ENCODE measurements at places on chromosomes 1 and 21.

GRCh38 chr1:233897325-233898162 lies 6.9 kb upstream of the SLC35F3 start:
- DNase-seq, result no peak

- DNase-seq, result peak; percentile 49
Observed at GRCh38 chr21:35138665-35139381, 89.7 kb upstream of the RUNX1 start.

DNA sequence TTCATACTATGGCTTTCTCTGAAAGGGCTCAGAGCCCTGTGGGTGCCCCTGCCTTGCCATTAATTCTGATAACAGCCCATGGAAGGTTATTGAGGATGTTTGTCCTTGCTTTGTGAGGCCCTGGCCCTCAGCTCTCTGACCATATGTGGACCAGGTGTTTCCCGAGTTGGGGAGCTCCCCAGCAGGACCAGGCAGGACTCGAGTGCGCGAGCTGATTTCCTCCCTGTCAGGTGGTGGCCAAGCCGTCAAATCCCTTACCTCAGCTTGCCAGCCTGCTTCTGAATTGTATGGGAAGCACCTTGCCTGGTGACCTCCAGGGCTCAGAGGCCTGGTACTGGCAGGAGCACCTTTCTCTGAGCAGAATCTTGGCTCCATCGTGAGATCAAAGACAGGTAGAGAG lies 17.9 kb upstream of the SDE2 start:
- DNase-seq, result no peak

DNA sequence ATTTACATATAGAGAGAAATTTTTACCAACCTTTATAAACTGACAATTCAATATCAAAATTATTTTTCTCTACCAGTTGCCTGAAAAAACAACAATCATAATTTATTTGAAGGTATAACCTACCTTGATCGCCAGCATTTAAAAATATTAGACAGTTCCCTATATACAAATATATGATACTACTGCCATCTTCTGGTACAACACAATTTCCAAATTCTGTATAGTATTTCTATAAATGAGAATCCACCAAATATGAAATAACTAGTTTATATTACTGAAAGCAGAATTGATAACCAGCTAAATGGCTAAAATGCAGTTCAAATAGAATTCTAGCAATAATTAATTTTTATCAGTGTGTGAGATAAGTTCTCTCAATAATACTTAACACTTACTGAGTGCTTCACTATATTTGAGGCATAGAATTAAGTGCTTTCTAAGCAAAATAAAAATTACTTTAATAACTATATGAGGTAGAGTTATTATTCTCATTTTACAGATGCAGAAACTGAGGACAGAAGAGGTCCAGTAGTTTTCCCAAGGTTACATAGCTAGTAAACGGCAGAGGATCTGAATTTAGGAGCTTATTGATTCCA lies 75.6 kb downstream of the PIGK start:
- peak; percentile 14 for DNase-seq

DNA sequence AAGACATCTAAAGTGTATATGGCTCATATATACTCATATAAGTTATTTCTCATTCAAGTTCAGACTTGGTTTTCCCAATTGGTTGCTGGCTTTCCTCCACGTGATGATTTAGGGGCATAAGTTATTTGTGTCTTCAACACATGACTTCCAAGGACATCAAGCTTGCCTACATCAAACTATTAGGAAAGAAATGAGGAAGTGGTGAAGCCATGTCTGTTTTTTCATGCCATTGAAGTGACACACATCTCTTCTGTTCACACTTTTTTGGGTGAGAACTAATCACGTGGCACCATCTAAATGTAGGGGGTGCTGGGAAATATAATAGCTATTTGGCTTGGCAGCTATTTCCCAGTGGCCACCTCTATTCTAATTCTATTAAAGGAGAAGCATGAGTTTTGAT lies 282.1 kb downstream of the OMA1 start:
- DNase-seq, result no peak

- DNase-seq, result no peak
Observed at GRCh38 chr1:244090645-244091044, 39.6 kb downstream of the ZBTB18 start.

DNA sequence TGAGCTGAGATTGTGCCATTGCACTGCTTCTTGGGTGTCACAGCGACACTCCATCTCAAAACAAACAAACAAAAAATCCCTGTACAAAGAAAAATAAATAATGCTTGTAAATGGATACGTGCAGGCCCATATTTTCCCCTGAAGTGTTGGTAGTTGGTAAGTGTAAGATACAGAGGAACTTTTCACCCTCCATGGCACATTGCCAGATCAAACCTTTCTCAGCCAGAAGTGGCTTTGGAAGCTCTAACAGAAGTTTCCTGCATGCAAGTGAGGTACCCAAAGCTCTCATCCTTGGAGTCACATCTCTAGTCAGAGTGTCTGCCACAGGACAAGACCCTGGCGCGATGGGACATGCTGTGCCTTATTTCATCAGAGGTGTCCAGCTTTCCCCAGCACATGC lies 7.3 kb downstream of the NDUFV3 start:
- no peak for DNase-seq

- DNase-seq, result no peak
Observed at GRCh38 chr1:52191395-52191965, 49.6 kb downstream of the ZFYVE9 start.

- no peak for DNase-seq
Observed at GRCh38 chr1:178928041-178928440, 57.2 kb upstream of the ANGPTL1 start.

- no peak for DNase-seq
Observed at GRCh38 chr1:9459816-9460407, 79.4 kb upstream of the SLC25A33 start.

DNA sequence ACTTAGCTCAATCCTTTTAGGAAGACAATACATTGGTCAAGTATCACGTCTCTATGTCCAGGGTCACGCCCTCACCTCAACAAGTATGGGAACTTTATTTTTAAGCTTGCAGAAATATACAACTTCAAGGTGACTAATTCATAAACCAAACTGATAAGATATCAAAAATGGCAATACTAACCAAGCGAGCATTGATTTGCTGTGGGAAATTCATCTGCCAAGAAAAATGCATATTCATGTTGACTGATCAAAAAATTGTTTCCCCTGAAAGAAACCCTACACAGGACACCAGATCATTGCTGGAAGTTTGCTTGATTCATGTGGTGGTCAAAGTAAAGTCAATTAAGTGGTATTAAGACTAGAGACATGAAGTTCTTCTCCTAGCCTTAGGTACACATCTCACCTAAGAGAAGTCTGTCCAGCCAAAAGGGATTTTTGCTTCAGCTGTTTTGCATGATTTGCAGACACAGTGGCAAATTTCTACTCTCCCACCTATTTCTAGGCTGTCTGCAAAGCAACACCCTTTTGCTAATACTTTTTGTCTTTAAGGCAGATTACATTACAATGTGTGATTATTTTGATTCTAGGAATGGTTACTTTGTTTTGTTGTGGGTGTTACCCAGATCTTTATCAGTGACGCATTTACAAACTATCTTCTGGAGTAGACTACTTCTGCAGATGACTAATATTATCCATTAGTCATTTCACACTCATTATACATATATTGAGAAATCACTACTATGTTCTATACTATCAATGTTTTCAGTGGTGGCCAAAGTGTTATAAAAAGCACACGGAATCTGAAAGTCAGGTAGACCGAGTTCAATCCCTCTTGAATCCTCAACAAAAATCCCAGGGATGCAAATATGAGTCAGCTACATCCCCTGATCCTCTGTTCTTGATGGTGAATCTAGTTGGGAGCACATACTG lies 12.4 kb downstream of the SAMSN1 start:
- DNase-seq, result peak; percentile 95

DNA sequence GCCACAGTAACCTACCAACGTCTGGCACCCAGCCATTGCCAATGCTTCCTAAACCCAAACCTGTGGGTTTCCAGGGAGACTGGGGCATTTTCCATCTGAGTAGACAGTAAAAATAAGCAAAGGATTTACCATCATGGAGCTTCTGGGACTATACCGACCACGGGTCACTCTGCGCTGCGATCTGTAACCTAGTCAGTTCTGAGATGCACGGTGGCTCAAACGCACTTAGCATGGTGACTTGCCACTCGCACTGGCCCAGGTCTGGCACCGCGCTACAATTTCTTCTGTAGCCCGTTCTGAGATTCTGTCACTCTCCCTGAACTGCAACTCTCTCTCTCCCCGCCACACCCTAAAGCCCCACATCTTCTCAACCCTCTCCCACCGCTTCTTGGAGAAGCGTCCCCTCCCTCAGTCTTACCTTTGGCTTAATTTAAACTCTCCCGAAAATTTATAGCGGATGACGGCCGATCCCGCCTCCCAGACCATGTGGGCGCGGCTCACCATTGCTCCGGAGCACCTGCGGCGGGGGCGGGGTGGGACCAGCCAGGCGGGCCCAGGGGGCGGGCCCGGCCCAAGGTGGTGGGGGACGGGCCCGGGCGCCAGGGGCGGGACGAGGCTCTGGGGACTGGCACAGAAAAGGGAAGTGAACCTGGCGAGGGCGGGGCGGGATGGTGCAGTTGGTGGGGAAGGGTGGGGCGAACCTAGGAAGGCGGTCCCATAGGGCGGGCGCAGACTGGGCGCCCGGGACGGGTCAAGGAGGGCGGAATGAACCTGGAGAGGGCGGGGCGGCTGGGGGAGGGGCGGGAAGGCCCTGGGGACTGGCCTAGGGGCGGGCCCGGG lies 493 bp upstream of the MAP3K21 start:
- peak; percentile 95 for DNase-seq

DNA sequence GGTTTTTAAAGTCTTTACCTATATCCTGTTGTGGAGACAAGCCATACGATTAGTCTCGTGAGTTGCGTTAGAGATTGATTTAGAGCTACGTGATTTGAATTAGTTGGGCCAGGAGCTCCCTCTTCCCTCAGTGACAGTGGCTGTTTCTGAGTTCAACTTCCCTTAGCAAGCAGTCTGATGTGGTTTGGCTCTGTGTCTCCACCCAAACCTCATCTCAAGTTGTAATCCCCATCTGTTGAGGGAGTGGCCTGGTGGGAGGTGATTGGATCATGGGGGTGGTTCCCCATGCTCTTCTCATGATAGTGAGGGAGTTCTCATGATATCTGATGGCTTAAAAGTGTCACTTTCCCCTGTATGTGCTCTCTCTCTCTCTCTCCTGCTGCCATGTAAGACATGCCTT lies 192.9 kb upstream of the PTGFR start:
- DNase-seq, result no peak

GRCh38 chr1:22142315-22143064 lies 407 bp downstream of the WNT4 start:
- no peak for DNase-seq

DNA sequence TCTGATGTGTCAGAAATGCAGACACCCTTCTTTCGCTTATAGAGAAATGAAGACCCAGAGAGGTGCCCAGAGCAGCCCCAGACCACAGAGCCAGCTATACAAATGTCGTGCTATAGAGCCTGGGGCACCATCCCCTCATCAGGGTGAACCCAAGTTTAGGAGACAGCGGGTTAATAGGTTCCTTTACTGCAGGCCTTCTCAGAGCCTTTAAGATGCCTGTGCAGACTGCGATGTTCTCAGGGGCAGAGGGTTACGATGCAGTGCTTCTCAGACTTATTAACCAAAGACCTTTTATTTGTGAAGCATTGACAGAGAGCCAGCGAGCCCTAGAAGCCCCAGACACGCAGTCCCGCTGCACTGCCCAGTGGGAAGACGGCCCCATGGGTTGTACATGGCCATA lies 46.9 kb downstream of the STPG1 start:
- DNase-seq, result no peak

GRCh38 chr1:24003331-24003972 lies 23.3 kb upstream of the SRSF10 start:
- DNase-seq, result no peak

- DNase-seq, result no peak
Observed at GRCh38 chr1:81505831-81506230, 294.9 kb upstream of the ADGRL2 start.

DNA sequence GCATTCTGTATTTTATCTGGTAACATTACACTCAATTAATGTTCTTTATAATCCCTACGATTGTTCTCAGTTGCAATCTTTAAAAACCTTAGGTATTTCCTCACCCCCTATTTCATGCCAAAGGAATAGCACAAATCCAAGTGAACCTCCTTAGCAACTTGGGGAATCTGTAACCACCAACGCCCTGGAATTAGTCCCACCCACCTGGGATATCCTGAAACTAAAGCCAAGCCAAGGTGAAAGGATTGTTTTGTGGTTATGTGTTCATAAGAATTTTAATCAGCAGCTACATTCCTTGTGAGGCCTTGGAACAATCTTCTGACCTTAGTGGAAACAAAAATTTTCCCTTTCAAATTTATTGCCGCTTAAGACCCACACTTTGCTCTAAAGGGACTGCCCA lies 908.7 kb downstream of the TTLL7 start:
- no peak for DNase-seq

DNA sequence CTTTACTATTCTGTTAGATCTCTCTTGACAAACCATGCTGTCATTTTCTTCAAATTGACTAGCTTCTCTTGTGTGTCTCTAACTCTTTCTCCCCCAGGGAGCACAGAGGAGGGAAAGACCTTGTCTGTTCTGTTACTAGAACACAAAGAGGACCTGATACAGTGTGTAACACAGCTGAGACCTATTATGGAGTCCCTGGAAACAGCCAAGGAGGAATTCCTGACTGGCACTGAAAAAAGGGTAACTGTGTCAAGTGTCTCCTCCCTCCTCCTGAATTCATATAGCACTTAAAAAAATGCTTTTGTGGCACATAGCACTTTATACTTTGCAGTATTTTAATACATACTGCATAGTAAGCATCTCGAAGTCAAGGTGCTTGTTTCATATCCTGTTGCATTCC lies 50.6 kb downstream of the ZBTB40 start:
- DNase-seq, result no peak

- DNase-seq, result peak; percentile 57
Observed at GRCh38 chr1:6343506-6344405, 49.8 kb downstream of the ACOT7 start.

GRCh38 chr1:177809819-177810218 lies 160.0 kb downstream of the SEC16B start:
- DNase-seq, result no peak

GRCh38 chr1:54335011-54335754 lies 71.0 kb downstream of the SSBP3 start:
- DNase-seq, result no peak

DNA sequence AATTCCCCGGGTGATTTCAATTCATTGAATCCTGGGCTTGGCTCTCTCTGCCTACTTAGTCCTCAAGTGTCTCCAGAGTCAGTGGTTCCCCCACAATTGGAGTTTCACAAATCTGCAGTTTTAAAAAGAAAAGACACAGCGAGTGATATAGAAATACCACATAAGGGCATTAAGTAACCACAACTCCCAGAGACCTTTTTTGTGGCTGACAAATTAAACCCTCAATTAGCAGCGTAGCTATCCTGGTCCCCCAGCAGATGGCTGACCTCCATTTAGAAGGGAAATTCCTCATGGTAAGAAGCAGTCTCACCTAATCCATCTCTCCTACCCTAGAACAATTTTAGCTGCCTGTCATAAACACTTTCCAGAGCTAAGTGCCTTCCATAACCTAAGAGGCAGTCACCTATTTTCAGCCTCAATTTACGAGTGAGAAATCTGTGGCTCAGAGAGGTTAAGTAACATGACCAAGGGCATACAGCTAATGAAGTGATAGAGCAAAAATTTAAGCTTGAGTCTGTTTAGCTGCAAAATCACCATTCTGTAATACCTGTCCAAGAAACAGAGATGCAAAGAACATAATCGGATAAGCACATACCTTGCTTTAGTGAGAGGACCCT lies 56.0 kb upstream of the NBPF3 start:
- DNase-seq, result no peak

- no peak for DNase-seq
Observed at GRCh38 chr1:227260433-227260832, 57.9 kb downstream of the CDC42BPA start.
